IMR-90 (cell line): ENCODE measurements at places on chromosomes 16 and 17. TPM values are rescaled to one million over a fixed set of nuclear protein-coding genes. Genes with fewer than 3 reads are reported as not detected.

The TMEM238L gene
- not detected in 2 replicates for polyA plus RNA-seq

The ASPHD1 gene
- 14.5 and 15.7 TPM in 2 replicates for polyA plus RNA-seq

The FDXR gene
- 18.6 and 21.9 TPM in 2 replicates for polyA plus RNA-seq

The PRSS22 gene
- not detected in 2 replicates for polyA plus RNA-seq

The EPN3 gene
- 0.09 TPM in 1 of 2 replicates, not detected in the other for polyA plus RNA-seq

The TAT gene
- not detected in 2 replicates for polyA plus RNA-seq

The CPHXL2 gene
- not detected in 2 replicates for polyA plus RNA-seq

The CHD9NB gene
- 0.94 and 1.2 TPM in 2 replicates for polyA plus RNA-seq

The ANKRD40CL gene
- not detected in 2 replicates for polyA plus RNA-seq

The SPATA22 gene
- polyA plus RNA-seq: 0.23 and 0.29 TPM in 2 replicates

The NOD2 gene
- polyA plus RNA-seq: not detected in 2 replicates

The PRKCB gene
- polyA plus RNA-seq: not detected in 2 replicates

The IGF2BP1 gene
- polyA plus RNA-seq: 12.2 and 13.1 TPM in 2 replicates

The ARSG gene
- 2.5 and 3.0 TPM in 2 replicates for polyA plus RNA-seq

The KRT15 gene
- 5.3 and 7.6 TPM in 2 replicates for polyA plus RNA-seq

The SNF8 gene
- 178 and 181 TPM in 2 replicates for polyA plus RNA-seq

The ARHGAP44 gene
- 1.0 and 1.2 TPM in 2 replicates for polyA plus RNA-seq

The DNAH17 gene
- polyA plus RNA-seq: not detected in 2 replicates

The CA5A gene
- polyA plus RNA-seq: not detected in 2 replicates

The CXCL16 gene
- 1.2 and 1.6 TPM in 2 replicates for polyA plus RNA-seq

The VAMP2 gene
- 27.3 and 33.3 TPM in 2 replicates for polyA plus RNA-seq

The TLCD2 gene
- polyA plus RNA-seq: 0.67 and 1.2 TPM in 2 replicates

The OSGIN1 gene
- polyA plus RNA-seq: 6.4 and 7.4 TPM in 2 replicates

The NATD1 gene
- 4.1 and 4.3 TPM in 2 replicates for polyA plus RNA-seq

The SLFN14 gene
- not detected in 2 replicates for polyA plus RNA-seq

The HOXB6 gene
- 42.2 and 48.1 TPM in 2 replicates for polyA plus RNA-seq

The CHD3 gene
- polyA plus RNA-seq: 55.1 and 65.4 TPM in 2 replicates

The AGRP gene
- not detected in 2 replicates for polyA plus RNA-seq

The PRDM7 gene
- not detected in 2 replicates for polyA plus RNA-seq

The EVPL gene
- not detected in 2 replicates for polyA plus RNA-seq

The TP53TG3B gene
- not detected in 2 replicates for polyA plus RNA-seq

The KRT39 gene
- polyA plus RNA-seq: 0.15 TPM in 1 of 2 replicates, not detected in the other

The GDPD3 gene
- polyA plus RNA-seq: 2.8 and 19.5 TPM in 2 replicates

The NHLRC4 gene
- polyA plus RNA-seq: 0.65 and 0.84 TPM in 2 replicates

The TNRC6C gene
- polyA plus RNA-seq: 1.6 and 1.9 TPM in 2 replicates

The KIAA0513 gene
- polyA plus RNA-seq: 9.5 and 11.4 TPM in 2 replicates
